ENCODE measurements at places on chromosomes 5 and 9. TPM values are rescaled to one million over a fixed set of nuclear protein-coding genes. Genes with fewer than 3 reads are reported as not detected.

DNA sequence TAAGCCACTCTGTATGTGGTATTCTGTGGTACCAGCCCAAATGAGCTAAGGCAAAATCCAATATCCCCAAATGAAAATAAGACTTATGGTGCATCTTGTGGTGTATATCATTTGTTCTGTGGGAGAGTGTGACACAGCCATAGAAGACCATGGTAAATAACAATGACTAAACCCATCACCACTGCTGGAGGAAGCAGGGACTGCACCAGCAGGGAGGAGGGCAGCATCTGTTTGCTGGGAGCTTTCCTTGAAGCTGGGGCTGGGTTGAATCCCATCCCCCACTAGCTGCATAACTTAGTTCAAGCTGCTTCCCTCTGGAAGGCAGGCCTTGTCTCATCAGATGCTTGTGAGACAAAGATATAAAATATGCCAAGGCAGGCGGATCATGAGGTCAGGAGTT lies 14.2 kb downstream of the GADD45G start:
- DNase-seq, result no peak

The SLC6A7 gene
- not detected for total RNA-seq

- DNase-seq, result no peak
These were observed 56.1 kb upstream of the MAST4 start for GRCh38 chr5:66540078-66540477.

DNA sequence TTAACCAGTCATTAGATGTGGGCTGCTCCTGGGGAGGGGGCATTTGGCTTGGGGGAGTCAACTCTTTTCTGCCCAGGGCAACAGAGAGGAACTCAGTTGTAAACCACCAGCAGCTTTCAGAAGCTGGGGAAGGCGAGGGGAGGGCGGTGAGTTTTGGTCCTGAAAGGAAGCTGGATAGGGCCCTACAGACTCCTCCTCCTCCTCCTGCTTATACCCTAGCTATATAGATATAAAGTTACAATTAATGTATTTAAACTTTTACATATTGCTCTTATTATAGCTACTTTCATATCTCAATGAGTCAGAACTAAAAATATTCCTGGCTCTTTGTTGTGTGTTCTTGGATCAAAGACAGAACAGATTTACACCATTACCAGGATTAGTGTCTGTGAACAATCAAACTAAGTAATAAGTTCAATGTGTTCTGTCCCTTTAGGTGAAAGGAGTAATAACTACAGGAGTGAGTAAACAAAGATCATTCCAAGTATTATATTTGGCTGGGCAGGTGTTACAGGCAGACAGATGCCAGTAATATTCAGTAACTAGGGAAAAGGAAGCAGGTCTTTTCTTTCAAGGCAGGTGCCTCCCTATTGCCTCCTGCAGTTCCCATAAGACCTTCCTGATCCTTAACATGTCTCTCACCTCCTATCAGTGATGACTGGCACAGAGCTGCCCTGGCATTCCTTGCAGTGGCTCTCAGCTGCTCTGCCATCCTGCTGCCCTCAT lies 20.5 kb upstream of the VPS13A start:
- no peak for DNase-seq

GRCh38 chr5:92758552-92758951 lies 822.5 kb downstream of the NR2F1-AS1 start:
- DNase-seq, result no peak

DNA sequence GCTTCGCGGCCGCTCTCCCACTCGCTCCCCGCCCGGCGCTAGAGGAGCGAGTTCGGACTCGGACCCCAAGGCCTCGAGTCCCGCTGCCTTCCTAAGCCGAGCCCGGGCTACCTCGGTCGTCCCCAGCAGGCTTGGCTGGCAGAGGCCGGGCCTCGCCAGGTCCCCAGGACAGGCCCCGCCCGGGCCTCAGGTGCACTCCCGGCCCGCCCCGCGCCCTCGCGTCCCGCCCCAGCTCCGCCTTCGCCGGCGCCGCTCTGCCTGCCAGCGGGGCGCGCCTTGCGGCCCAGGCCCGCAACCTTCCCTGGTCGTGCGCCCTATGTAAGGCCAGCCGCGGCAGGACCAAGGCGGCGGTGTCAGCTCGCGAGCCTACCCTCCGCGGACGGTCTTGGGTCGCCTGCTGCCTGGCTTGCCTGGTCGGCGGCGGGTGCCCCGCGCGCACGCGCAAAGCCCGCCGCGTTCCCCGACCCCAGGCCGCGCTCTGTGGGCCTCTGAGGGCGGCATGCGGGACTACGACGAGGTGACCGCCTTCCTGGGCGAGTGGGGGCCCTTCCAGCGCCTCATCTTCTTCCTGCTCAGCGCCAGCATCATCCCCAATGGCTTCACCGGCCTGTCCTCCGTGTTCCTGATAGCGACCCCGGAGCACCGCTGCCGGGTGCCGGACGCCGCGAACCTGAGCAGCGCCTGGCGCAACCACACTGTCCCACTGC lies at the start of gene SLC22A5:
Gene SLC22A5 (plus strand): TSS at position 237 of the 707 bp plus-strand sequence. CDS start 263 bp downstream, at position 500.
- peak; percentile 89 for DNase-seq

The NELFB gene
- total RNA-seq, result 37.2 TPM

GRCh38 chr5:32021771-32022170 lies 152.3 kb downstream of the GOLPH3 start:
- no peak for DNase-seq

The MRPL36 gene
- total RNA-seq, result 43.2 TPM

The TRAF1 gene
- total RNA-seq, result 2.4 TPM

The GCNT1 gene
- total RNA-seq, result 2.0 TPM

DNA sequence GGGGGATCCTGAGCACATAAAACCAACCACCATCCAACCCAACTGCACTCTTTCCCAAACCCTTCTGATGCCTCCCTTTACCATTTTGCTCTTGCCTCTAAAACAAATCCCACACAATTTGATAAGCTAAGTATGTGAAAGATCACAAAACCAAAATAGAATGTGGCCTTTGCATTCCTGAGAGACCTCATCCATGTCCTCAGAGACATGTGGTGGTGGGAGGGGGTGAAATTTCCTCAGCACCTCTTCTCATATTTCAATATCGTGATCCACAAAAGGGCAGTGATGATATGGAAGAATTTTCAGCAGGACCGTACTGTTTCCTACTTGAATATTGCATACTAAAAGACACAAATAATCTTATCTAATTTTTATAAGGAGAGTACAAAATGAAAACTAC lies 423.3 kb downstream of the TLE1 start:
- no peak for DNase-seq

The FAM120A gene
- total RNA-seq, result 116 TPM

The FAM163B gene
- total RNA-seq, result not detected

DNA sequence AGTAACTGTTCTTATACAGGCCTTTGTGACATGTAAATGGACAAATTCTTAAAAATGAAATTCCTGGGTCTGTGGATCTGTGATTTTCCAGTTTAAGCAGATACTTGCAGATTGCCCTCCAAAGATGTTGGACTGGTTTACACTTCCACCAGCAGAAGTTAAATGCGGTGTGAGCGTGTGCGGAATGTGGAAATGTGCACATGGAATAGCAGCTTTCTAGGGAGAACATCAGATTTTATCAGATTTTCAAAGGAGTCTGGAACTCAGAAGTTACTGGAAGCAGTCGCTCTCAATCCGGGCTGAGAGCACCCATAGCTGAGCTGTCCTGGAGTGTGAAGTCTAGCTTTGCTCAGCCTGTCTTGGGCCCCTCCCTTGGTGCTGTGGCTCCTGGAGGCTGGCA lies 97.4 kb downstream of the PPARGC1B start:
- no peak for DNase-seq

The FOXD4 gene
- total RNA-seq, result not detected

The CCDC187 gene
- total RNA-seq, result 0.03 TPM

DNA sequence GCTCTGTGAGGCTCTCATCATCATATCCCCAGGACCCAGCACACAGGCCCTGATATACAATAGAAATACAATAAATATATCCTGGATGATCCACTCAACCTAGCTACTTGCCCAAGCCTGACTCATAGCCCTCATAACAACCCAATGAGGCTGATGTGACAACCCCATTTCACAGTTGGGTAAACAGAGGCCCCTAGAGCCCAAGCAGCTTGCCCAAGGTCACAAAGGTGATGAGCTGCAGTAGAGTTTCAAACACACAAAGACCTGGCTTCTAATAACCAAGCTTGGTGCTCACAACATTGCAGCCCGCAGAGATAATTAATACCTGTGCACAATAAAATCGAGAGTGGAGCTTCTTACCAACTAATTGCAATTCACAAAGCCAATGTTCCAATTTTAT lies 3.2 kb upstream of the AKNA start:
- no peak for DNase-seq

DNA sequence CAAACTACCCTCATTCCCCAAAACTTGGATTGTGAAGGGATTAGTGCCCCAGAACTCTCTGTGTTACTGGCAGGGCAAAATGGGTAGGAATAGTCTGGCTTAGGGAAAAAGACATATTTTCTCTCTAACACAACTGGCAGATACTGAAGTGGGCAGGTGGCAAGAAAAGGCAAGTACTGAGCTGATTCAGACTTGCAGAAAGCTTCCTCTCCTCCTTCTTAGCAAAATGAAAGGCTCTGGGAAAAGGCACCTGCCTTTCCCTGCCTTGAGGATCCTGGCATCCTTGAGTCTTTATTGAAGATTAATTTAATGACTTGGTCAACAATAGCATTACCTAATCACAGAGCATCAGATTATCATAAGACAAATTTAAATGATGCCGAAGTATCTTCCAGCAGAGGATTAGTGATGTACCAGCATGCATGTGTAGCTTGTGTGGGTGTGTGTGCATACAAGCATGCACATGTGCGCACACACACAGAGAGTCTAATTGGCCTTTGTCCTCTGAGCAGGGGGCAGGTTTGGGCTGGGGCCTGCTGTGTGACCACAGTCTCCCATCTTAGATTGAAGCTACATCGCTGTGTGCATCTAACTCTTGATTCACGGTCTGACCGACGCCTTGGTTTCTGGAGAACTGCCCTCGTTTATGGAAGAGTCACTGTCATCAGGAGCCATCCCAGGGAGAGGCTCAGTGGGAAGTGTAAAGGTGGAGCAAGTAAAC lies 294.8 kb downstream of the AOPEP start:
- DNase-seq, result no peak

- DNase-seq, result no peak
These were observed 5.6 kb downstream of the BNC2 start for GRCh38 chr9:16864649-16865434.

All from cardiac septum (tissue), 1 donor.